ENCODE measurements at places on chromosomes 4 and X. TPM values are rescaled to one million over a fixed set of nuclear protein-coding genes. Genes with fewer than 3 reads are reported as not detected.
A peak's percentile ranks its signal among the peaks of the same experiment; 100 is the strongest.

- peak; percentile 69 for DNase-seq
Measured at GRCh38 chrX:40105835-40106675, 8.3 kb upstream of the BCOR start.

DNA sequence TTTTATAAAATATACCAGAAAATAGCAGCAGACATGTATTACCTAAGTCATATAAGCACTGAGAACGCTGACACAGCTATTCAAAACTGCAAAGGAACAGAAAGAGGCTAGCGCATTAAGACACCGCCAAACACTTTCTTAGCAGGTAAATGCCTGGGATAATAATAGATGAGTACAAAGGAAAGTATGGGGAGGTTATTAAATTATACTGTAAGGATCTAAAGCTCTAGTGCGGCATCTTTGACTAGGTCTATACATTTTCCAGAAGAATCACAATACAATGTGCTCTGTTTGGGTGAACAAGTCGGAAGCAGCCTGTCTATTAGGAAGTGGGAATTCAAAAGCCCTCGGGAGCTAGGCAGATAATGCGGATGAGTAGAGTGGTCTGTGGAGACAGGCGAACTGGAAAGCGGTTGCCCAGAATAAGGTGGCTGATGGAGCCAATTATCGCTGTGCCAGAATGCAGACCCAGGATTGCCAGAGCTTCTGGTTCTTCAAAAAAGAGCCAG is 443.6 kb upstream of the TENM3 start:
- no peak for DNase-seq

DNA sequence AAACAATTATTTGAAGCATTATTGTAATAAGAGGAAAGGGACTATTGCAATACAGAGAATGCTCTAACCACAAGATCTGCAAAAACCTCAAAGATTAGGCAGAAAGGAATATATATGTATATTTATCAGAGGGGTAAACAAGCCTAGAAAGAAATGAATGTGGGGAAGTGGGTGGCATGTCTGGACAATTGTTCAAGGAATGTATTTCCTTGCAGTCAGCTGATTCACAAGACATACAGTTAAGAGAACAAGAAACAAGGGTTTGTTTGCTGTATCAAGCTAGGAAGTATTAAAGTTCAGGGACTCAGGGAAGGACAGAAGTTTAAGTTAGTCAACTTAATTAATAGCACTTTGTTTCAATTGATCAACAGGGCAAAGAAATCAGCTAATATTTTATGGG is 514.7 kb downstream of the CENPC start:
- no peak for DNase-seq

GRCh38 chrX:110866421-110866820 is 70.8 kb upstream of the CHRDL1 start:
- no peak for DNase-seq

GRCh38 chr4:81659051-81659450 is 187.3 kb upstream of the RASGEF1B start:
- DNase-seq, result no peak

Gene CCDC110
- 0.58 TPM for polyA plus RNA-seq

Gene IL9R
- not detected for polyA plus RNA-seq

DNA sequence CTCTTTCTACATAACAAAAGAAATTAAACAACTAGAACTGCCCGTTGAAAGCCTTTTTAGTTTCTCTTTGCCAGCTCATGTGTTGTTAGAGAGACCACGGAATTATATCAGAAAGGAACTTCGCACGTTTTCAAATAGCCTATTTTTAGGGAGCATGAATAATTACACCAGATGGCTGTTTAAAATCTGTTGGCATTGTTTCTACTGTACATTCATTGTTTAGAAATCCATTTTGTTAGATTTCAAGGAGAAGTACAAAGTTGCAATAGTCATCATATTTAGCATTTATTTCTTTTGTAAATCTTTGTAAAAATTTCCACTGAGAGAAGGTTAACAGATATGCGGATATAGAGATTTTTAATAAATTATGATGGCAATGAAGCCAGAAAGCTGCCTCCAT is 403.0 kb upstream of the HS3ST1 start:
- no peak for DNase-seq

DNA sequence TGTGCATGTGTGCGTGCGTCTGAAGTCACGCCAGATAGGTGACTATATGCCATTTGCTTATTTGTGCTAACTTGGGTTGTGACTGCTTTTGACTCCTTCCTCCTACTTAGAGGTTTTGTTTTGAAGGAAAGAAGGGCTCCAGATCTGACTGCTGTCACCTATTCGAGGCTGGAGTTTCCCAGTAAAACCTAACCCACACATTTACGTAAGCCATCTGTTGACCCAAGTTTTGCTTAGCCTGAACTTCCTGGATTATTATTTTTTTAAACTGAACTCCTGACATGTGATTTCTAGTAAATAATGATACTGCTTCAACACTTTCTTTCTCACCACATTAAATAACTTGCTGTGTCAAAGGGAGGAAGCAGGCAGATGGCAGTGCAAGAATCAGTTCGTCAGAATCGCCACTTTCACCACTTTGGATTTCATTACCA is 41.5 kb downstream of the DTHD1 start:
- DNase-seq, result no peak

Gene PLP1
- not detected for polyA plus RNA-seq

GRCh38 chr4:42454755-42455420 is 57.6 kb downstream of the SHISA3 start:
- DNase-seq, result no peak

DNA sequence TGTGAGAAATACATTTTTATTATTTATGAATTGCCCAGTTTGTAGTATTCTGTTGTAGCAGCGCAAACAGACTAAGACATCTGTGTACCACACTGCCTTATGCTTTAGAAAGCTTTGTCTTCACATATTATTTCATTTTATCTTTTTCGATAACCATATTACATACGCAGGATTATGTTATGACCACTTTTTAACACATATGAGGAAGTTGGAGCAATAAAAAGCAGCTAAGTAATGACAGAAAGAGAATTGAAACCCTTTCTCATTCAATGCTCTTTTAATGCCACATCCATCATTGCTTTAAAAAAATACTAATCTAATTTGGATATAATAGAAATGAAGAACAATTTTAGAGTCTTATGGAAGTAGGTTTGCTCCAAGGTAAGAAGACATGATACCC is 99.7 kb downstream of the CT47B1 start:
- DNase-seq, result no peak

- no peak for DNase-seq
Measured at GRCh38 chr4:123244137-123244536, 152.5 kb upstream of the SPRY1 start.

Gene ETDA
- not detected for polyA plus RNA-seq

- DNase-seq, result no peak
Measured at GRCh38 chr4:172706000-172706399, 462.6 kb upstream of the GALNT7 start.
